Astrocyte (in vitro differentiated cells and primary cell): ENCODE measurements at places on chromosomes 7 and 10. TPM values are rescaled to one million over a fixed set of nuclear protein-coding genes. Genes with fewer than 3 reads are reported as not detected.

GRCh38 chr7:129952086-129952652 is 591 bp downstream of the UBE2H start:
- H3K4me3 ChIP-seq, result peak overlapping the region; percentile 95
- no peaks in the 10 kb centered on the region for H3K27me3 ChIP-seq
- H3K4me1 ChIP-seq, result peaks cover 29% of the 10 kb centered on the region
- H3K36me3 ChIP-seq, result no peaks in the 10 kb centered on the region
- no peak for DNase-seq
- H3K27ac ChIP-seq, result peak overlapping the region; percentile 92

- no peaks in the 10 kb centered on the region for H3K27me3 ChIP-seq
- no peaks in the 10 kb centered on the region for H3K4me1 ChIP-seq
- no peak overlapping the region for H3K27ac ChIP-seq
- peaks cover 6% of the 10 kb centered on the region for H3K36me3 ChIP-seq
Observed at GRCh38 chr10:101656890-101657289, 38.1 kb downstream of the FBXW4 start.

DNA sequence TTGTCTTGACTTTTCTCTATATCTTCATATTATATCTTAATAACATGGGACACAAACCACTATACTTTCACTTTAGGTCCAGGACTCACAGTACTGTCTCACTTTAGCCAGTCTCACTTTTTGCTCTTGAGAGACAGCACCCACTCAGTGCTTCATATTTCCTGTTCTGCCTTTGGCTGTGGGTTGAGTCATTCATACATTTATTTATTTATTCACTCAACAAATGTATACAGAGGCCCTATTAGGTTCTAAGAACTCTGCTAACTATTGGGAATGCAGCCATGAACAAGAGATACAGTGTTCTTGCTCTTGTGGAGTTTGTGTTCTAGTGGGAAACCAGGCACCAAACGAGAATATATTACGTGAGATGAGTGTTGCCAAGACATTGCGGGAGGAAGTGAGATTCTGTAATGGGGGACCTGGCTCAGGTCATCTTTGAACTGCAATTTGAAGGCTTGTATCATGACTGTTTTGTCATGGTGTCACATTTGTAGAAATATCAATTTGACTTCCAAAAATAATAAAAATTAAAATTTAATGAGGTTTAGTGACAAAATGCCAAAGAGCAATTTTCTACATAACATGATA is 190.1 kb downstream of the SDHAF3 start:
- H3K4me3 ChIP-seq, result no peak overlapping the region
- H3K27ac ChIP-seq, result no peak overlapping the region
- H3K27me3 ChIP-seq, result no peaks in the 10 kb centered on the region
- H3K4me1 ChIP-seq, result no peaks in the 10 kb centered on the region

HOXA9 gene
- not detected in 2 replicates for total RNA-seq

ANKRD61 gene
- 0.18 and 0.31 TPM in 2 replicates for total RNA-seq

TAS2R3 gene
- 1.00 and 1.2 TPM in 2 replicates for total RNA-seq
